ENCODE measurements at places on chromosomes 11 and 22. TPM values are rescaled to one million over a fixed set of nuclear protein-coding genes. Genes with fewer than 3 reads are reported as not detected.
A peak's percentile ranks its signal among the peaks of the same experiment; 100 is the strongest.

The GAB2 gene
- total RNA-seq = 81.0 TPM

The SCGB1C1 gene
- total RNA-seq = not detected

The HBB gene
- not detected for total RNA-seq

GRCh38 chr11:67629386-67630227, at the start of gene NUDT8:
Gene NUDT8, minus strand, starts transcription at chr11:67629937. Its CDS starts 26 bp downstream, at chr11:67629911.
- H3K4me3 ChIP-seq = peak within 1 kb of the TSS; percentile 86
- peak; percentile 81 for DNase-seq
- no peaks in the 10 kb centered on the region for H3K4me1 ChIP-seq

The TRPM5 gene
- total RNA-seq = 0.38 TPM

The MS4A4A gene
- total RNA-seq = not detected

The CCDC15 gene
- 2.4 TPM for total RNA-seq

The OR8D4 gene
- total RNA-seq = not detected

GRCh38 chr11:29963796-29964195, 53.0 kb downstream of the KCNA4 start:
- H3K36me3 ChIP-seq = no peaks in the 10 kb centered on the region
- no peak overlapping the region for H3K27ac ChIP-seq
- no peaks in the 10 kb centered on the region for H3K27me3 ChIP-seq
- H3K4me1 ChIP-seq = no peaks in the 10 kb centered on the region

GRCh38 chr11:119337581-119338317, 2.9 kb downstream of the C1QTNF5 start:
- no peak for DNase-seq
- H3K27me3 ChIP-seq = peaks cover 12% of the 10 kb centered on the region
- no peak overlapping the region for H3K4me3 ChIP-seq
- no peak overlapping the region for H3K27ac ChIP-seq
- no peaks in the 10 kb centered on the region for H3K36me3 ChIP-seq
- H3K4me1 ChIP-seq = peaks cover 43% of the 10 kb centered on the region

DNA sequence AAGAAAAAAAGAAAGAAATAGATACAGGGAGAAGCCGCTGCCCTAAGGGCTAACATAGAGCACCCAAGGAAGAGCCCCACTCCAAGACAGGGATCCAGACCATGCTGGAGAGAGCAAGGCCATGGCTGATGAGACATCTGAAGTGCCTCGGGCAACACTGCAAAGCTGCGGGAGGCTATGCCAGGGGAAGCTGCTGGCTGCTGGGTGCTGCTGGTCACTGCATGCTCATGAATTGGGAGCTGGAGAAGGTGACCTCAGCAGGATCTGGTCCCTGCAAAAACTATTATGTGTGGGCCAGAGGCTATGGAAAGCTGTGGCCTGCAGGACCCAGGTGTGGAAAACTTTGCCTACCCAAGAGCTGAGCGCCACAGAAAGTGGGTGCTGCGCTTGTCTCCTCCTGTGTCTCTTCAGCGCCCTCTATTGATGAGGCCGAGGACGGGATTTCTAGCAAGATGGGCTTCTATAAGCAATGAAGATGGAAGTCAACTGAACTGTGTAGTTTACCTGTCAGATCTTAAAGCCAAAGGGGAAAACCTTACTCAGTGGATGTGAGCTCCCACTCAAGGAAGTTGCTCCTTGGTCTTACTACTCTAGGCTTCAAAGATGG, 17.3 kb upstream of the SLC29A2 start:
- peak; percentile 72 for DNase-seq
- H3K4me1 ChIP-seq = peaks cover 7% of the 10 kb centered on the region
- H3K4me3 ChIP-seq = no peak overlapping the region
- no peak overlapping the region for H3K27ac ChIP-seq
- H3K36me3 ChIP-seq = no peaks in the 10 kb centered on the region
- peaks cover 3% of the 10 kb centered on the region for H3K27me3 ChIP-seq

DNA sequence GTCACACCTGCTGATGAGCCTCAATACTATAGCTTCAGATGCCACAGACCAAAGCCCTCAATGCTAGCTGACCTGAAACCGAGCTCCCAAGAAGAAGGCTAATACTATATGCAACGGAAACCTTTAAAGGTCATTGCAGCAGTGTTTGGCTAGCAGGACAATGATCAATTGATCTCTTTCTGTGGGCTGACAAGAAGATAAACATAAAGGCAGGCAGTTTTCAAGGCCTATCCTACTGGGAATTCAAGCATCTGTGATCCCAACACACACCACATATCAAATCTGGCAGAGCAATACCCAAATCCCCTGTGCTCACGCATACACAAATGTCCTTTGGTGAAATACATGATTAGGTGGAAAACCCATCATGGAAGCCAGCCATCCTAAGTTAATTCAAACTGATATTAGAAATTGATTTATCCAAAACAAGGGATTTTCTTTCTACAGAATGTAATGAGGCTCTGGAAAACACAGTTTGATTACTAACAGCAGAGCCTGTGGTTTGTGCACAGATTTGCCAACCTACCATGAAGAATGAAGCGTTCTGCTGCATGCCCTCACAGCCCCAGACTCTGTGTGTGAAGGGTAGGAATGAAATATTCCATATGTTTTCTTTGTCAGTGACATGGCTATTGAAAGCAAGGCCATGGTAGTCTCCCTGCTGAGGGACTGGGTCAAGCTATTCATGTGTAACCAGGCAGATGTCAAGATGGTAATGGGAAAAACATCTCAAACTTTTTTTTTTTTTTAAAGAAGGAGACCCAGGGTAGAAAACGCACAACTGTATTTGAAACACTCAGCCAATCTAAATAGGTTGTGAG, 12.2 kb downstream of the LGR4 start:
- H3K27me3 ChIP-seq = no peaks in the 10 kb centered on the region
- no peak overlapping the region for H3K27ac ChIP-seq
- H3K4me1 ChIP-seq = peaks cover 12% of the 10 kb centered on the region
- no peak for DNase-seq

The SNX32 gene
- total RNA-seq = 1.2 TPM

DNA sequence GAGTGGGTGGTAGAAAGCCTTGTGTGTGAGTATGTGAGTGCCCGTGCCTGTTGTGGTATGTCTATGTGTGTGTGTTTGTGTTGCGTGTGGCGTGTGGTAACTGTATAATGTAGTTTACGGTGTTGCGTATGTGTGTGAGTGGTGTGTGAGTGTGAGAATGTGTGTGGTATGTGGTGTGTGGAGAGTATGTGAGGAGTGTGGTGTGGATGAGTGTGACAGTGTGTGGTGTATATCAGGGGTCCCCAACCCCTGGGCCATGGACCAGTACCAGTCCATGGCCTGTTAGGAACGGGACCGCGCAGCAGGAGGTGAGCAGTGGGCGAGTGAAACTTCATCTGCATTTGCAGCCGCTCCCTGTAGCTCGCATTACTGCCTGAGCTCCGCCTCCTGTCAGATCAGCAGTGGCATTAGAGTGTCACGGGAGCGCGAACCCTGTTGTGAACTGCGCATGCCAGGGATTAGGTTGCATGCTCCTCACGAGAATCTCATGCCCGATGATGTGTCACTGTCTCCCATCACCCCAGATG, 5.7 kb downstream of the UPK3A start:
- H3K36me3 ChIP-seq = no peaks in the 10 kb centered on the region
- H3K4me3 ChIP-seq = no peak overlapping the region
- no peak for DNase-seq

The HORMAD2 gene
- total RNA-seq = not detected

GRCh38 chr11:32829680-32830412, at the start of gene PRRG4:
Gene PRRG4, plus strand, starts transcription at chr11:32829927. Its CDS starts 603 bp downstream, at chr11:32830530.
- peaks cover 1% of the 10 kb centered on the region for H3K27me3 ChIP-seq
- peak within 1 kb of the TSS; percentile 87 for H3K4me3 ChIP-seq
- DNase-seq = peak; percentile 46
- H3K27ac ChIP-seq = no peak within 1 kb of the TSS

DNA sequence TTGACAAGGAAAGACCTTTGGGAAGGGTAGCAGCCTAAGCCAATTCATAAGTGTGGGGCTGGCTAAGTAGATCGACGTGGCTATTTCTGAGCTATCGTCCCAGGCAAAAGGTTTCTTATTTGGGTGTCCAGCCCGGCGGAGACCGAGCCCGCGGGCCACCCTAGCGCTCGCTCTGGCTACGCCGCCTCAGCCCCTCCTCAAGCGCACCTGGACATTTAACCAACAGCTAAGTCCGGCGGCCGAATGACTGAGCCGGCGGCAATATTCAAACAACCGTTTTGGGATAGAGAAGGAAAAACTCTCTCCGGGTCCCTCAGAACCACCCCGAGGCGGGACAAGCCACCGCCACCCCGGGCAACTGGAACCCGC, 457 bp downstream of the RNF141 start:
- peak; percentile 44 for DNase-seq
- peaks cover 13% of the 10 kb centered on the region for H3K4me1 ChIP-seq
- peak overlapping the region; percentile 42 for H3K27ac ChIP-seq
- no peaks in the 10 kb centered on the region for H3K36me3 ChIP-seq
- peak overlapping the region; percentile 87 for H3K4me3 ChIP-seq

The KRTAP5-11 gene
- total RNA-seq = not detected

DNA sequence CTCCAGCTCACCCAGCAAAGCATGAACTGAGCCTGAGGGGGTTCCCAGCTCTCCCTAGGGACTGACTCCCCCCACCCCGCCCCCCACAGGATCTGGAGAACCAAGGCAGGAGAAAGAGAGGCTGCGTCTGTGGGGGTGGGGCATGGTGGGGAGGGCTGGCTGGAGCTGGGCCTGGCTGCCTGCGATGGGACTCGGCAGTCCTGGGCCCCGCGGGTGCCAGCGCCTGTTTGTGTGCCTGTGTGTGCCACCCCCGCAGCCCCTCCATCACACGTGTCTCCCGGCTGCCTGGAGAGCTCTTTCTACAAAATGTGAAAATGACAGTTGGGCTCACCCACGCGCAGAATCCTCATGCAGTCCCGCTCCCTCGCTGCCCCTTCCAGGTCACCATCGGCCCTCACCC, 46.8 kb downstream of the CACNA1I start:
- H3K4me1 ChIP-seq = peaks cover 6% of the 10 kb centered on the region
- H3K27ac ChIP-seq = no peak overlapping the region
- DNase-seq = no peak
- no peak overlapping the region for H3K4me3 ChIP-seq
- peaks cover 6% of the 10 kb centered on the region for H3K27me3 ChIP-seq

The NCAM1 gene
- total RNA-seq = 21.9 TPM

- peak; percentile 72 for DNase-seq
- H3K27me3 ChIP-seq = peaks cover 6% of the 10 kb centered on the region
- no peaks in the 10 kb centered on the region for H3K36me3 ChIP-seq
These were observed at the start of gene BACE1 for GRCh38 chr11:117316197-117316961. Gene BACE1, minus strand, starts transcription at chr11:117316256. Its CDS starts 461 bp downstream, at chr11:117315795.

DNA sequence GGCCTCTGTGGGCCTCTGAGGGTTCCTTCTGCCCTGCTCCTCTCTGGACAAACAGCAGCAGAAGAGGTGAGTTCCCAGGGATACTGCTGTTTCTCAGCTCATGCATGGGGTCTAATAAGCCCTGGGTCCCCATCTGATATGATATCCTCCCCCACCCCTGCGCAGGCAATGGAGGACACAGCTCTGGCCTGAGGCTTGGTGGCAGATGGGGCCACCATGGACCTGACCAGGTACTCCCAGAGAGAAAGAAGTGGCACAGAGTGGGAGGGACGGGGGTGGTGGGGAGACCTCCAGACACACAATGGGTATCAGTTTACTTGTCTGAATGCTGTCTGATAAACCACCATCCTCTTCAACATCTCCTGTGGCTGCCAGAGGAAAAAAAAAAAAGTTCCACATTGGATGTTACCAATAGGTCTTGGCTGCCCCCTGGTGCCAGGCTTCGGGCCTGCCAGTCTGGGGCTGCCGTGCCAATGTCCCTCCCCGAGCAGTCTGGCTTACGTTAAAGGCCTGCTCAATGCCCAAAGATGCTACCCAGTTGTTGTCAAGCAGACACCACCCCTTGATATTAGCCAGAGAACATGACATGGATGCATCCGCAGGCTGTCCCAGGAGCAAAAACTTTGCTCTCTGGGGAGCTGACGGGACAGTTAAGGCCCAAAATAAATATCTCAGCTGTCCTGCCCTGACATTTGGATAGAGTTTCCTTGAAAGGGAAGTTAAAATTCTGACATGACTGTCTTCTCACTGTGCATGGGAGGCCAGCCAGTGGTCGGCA, 27.9 kb upstream of the ABCC8 start:
- H3K27me3 ChIP-seq = peaks cover 9% of the 10 kb centered on the region
- H3K27ac ChIP-seq = no peak overlapping the region
- no peak overlapping the region for H3K4me3 ChIP-seq
- H3K36me3 ChIP-seq = no peaks in the 10 kb centered on the region
- DNase-seq = peak; percentile 89

The FGF19 gene
- total RNA-seq = not detected

All from endothelial cell (in vitro differentiated cells).